ENCODE measurements at places on chromosomes 6 and 20.

DNA sequence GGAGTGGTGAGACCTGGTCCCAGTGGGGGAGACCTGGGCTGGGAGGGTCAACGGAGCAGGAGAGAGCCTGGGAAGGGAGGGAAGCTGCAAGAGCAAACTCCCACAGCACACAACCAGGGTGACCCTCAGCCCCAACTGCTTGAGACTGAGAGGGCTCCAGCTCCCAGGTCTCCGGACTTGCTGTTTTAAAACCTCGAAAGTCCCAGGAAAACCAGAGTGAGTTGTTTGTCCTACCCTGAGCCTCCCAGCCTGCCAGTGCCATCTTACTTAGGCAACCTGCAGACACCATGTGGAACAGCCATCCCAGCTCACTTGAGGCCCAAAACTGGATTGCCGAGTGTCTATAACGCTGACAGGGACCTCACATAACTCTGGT lies 4.8 kb upstream of the NTSR1 start:
- DNase-seq = peak; percentile 3

- no peak for DNase-seq
Measured at GRCh38 chr6:340186-340955, 48.1 kb downstream of the DUSP22 start.

GRCh38 chr6:39855356-39855995 lies 63.3 kb downstream of the DAAM2 start:
- DNase-seq = peak; percentile 23

- DNase-seq = no peak
Measured at GRCh38 chr6:163538331-163538730, 123.8 kb downstream of the QKI start.

- DNase-seq = no peak
Measured at GRCh38 chr6:158991017-158991723, 8.8 kb downstream of the RSPH3 start.

- no peak for DNase-seq
Measured at GRCh38 chr6:27059621-27060425, 187.7 kb upstream of the PRSS16 start.

DNA sequence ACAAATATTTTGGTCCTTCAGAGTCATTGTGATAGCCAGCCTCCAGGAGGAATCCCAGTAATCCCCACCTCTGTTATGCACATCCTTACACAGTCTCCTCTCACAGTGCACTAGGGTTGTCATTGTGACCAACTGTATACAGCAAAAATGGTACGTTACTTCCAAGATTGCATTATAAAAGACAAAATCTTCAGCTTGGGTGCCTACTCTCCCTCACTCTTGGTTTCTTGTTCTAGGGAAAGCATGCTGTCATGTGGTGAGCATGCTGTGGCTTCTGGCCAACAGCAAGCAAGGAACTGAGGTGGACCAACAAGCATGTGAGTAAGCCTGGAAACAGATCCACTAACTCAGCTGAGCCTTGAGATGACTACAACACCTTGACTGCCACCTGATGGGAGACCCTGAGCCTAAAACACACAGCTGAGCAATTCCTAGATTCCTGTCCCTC lies 130.1 kb upstream of the DST start:
- peak; percentile 91 for DNase-seq

GRCh38 chr20:24648919-24649318 lies 179.5 kb downstream of the SYNDIG1 start:
- DNase-seq = no peak

- DNase-seq = no peak
Measured at GRCh38 chr6:105995391-105995865, 90.7 kb upstream of the PRDM1 start.

GRCh38 chr6:113598786-113599185 lies 258.4 kb upstream of the MARCKS start:
- DNase-seq = no peak

DNA sequence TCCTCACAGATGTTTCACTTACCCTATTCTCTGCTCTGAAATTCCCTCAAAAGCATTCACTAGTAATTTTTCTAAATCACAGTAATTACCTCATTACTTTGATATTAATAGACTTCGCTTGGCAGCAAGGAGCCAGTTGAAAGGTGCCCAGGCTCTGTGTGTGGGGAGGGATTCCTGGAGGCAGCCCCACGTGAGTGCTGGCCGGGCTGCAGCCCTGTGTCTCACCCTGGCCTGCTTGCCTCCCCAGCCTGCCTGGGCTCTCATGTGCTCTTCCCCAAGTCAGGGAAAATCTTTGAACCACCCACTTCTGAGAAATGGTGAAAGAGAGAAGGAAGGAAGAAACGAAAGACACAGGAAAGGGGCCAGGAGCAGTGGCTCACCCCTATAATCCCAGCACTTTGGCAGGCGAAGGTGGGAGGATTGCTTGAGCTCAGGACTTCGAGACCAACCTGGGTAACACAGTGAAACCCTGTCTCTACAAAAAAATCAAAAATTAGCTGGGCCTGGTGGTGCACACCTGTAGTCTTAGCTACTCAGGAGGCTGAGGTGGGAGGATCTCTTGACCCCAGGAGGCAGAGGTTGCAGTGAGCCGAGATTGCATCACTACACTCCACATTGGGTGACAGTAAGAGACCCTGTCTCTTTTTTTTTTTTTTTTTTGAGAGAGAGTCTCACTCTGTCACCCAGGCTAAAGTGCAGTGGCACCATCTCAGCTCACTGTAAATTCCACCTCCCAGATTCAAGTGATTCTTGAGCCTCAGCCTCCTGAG lies 20.0 kb upstream of the SNTA1 start:
- no peak for DNase-seq

DNA sequence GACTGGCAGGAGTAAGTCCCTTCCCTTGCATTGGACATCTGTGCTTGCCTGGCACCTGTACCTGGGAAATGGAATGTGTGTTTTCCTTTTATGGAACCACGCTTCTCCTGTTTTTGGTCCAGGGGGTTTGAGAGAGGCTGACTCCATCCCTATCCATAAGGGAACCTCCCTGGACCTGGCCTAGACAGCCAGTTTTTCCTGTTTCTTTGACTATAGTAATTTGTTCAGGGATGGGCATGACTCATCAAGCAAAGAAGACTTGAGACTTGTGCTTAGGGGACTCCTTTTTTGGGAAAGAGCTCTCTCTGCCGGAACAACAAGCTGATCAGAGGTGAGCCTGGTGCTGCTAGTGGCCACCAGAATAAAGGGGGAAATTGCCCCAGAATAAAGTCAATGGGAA lies 393.8 kb downstream of the CDH26 start:
- DNase-seq = no peak

DNA sequence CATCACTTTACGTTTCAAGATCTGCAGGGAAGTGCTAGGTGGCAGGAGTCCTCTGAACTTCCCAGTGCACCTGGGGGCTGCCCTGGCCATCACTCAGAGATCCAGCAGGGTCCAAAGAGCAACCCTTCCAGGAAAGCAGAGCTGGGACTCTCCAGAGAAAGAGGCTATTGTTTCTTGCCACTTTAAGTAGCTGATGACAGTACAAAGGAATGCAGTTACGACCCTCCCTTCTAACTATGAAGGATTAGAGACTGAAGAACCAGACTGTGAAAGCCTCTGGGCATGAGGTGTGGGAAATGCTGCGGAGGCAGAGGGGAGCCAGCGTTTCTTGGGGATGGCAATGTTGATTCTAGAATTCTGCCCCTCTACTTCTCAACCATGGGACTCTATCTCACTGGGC lies 189.1 kb upstream of the SUPT3H start:
- DNase-seq = peak; percentile 66

All from astrocyte of the spinal cord (primary cell).